ENCODE measurements at places on chromosomes 12 and 14. TPM values are rescaled to one million over a fixed set of nuclear protein-coding genes. Genes with fewer than 3 reads are reported as not detected.

The SIX6 gene
- not detected for total RNA-seq

The PRIMA1 gene
- total RNA-seq = 0.04 TPM

The PMCH gene
- not detected for total RNA-seq

DNA sequence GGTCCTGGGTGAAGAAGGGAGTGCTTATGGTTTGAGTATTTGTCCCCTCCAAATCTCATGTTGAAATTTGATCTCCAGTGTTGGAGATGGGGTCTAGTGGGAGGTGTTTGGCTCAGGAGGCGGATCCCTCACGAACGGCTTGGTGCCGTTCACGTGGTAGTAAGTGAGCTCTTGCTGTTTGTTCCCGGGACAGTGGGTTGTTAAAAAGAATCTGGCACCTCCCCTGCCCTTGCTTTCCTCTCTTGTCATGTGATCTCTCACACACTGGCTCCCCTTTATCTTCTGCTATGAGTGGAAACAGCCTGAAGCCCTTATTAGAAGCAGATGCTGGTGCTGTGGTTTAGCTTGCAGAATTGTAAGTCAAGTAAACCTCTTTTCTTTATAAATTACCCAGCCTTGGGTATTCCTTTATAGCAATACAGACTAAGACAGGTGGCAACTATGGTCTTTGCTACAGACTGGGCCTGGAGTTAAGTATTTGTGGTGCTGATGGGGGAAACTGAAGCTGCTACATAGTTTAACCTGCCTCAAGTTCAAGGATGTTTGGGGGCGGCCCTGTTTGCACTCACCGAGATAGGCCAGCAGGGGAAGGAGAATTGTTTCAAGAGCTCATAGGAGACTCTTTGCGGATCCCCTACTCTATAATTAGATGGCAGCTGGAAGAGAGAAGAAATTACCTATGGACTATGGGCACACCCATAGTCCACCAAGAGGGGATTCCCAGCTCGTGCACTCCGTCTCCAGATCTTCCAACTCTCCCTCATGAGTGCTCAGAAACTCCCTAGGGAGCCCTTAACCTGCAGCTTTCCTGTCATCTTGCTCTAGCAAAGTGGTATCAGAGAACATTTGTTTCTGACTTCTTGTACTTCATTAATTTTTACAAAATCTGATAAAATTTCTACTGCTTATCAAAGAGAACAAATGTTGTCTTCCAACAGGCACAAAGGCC lies 164.6 kb downstream of the SLC15A5 start:
- DNase-seq = no peak

GRCh38 chr12:123227581-123228258 lies 5.2 kb downstream of the MPHOSPH9 start:
- no peak for DNase-seq

GRCh38 chr14:105938055-105938863 lies 411.9 kb downstream of the TMEM121 start:
- DNase-seq = no peak

GRCh38 chr12:66024949-66025348 lies 105.6 kb downstream of the LLPH start:
- DNase-seq = no peak

DNA sequence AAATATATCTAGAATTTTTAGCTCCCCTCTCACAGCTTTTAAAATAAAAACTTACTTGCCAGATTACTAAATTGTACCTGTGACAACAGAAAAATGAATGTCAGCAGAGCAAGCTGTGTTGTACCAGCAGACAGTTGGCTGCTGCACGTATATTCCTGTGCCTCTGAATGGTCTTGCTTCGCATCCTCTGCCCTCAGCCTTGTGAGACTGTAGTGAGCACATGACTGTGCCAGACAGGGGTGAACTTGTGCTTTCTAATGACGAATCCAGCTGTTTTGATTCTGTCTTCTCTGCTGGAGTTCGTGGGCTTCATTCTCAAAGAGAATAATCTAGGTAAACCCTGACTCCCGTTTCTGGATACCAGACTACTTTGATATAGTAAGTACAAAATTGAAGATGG lies 58.3 kb upstream of the FRMD6 start:
- DNase-seq = peak; percentile 47

- DNase-seq = no peak
Measured at GRCh38 chr14:63678536-63678935, 36.9 kb upstream of the WDR89 start.

DNA sequence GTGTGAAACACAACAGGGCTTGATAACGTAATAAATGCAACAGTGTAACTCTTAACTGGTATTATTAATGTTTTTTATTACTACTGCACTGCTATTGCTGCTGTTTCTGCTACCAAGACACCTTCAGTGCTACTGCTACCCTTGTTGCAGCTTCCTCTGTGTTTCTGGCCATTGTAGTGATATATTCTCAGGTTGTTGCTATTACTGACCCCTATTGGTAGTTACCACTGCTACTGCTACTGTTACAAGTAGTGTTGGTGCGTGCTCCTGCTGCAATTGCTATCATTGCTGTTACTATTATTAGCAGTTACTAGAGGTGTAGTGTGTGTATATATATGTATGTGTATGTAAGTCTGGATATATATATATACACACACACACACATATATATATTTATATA lies 87.2 kb upstream of the PTPRB start:
- DNase-seq = peak; percentile 38

DNA sequence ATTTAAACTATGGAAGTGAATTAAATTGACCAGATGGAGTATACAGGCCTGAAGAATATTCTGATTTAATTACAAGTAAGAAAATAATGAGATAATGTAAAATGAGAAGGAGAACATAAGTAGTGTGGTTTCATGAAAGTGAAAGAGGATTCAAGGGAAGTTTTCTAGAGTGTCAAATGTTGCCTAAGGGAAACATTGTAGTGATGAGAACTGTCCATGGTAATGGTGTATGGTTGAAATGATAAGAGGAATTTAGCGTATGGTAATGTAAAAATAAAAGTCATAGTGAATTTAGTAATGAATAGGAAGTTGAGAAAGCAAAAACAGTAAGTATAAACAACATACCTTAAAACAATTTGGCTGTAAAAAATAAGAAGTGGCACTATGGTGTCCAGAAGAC lies 1954.6 kb upstream of the FLRT2 start:
- DNase-seq = no peak
